Brain pericyte (primary cell): ENCODE measurements at places on chromosomes 1 and 21.

GRCh38 chr1:80582980-80583379 is 1217.8 kb upstream of the ADGRL2 start:
- no peak for DNase-seq

DNA sequence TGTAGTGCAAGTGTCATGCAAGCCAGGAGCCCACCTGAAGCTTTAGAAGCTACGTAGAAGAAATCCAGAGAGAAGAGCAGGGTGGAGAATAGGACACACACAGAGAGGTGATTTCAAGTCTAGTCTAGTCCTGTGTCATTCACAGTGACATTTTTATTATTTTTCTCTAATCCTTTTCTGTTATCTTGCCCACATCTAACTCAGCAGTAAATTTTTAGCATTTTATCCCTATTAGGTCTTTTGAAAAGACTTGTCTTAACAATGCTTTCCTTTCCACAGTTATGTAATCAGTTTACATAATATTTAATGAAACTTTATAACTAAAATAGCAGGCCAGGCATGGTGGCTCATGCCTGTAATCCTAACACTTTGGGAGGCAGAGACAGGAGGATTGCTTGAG is 198.6 kb downstream of the ADGRL2 start:
- DNase-seq, result no peak

DNA sequence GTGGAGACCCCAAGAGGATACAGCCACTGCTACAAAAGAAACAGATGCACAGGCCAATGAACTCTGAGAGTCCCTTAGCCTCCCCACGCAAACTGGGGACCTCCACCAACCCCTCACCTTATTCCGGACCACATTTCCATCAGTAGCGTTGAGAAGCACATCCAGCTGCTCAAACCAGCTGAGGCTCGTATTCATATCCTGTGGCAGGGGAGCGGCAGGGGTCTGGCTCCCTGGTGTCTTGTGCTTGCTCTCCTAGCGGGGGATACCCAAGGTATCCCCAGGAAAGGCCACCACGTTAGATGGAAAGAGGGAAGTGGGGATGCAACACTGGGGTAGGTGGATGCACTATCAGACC is 481 bp downstream of the CCDC163 start:
- no peak for DNase-seq

DNA sequence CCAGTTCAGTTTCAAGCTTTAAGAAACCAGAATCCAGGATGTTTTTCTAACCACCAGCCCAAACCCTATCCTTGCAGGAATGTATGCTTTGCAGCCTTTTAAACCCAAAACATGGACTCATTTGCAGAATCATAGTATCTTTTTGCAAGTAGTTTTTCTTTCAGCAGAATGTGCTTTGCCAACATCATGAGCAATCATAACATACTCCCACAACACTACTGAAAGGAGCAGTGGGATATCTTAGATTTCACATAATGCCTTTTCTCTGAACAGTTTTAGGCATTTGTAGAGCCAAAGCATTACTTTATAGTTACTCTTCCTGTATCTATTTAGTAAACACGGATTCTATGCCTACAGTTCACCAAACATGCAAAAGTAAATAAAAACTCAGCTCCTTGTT is 10.0 kb upstream of the SH2D2A start:
- no peak for DNase-seq

GRCh38 chr1:70685300-70686286 is 274.5 kb downstream of the CTH start:
- no peak for DNase-seq

DNA sequence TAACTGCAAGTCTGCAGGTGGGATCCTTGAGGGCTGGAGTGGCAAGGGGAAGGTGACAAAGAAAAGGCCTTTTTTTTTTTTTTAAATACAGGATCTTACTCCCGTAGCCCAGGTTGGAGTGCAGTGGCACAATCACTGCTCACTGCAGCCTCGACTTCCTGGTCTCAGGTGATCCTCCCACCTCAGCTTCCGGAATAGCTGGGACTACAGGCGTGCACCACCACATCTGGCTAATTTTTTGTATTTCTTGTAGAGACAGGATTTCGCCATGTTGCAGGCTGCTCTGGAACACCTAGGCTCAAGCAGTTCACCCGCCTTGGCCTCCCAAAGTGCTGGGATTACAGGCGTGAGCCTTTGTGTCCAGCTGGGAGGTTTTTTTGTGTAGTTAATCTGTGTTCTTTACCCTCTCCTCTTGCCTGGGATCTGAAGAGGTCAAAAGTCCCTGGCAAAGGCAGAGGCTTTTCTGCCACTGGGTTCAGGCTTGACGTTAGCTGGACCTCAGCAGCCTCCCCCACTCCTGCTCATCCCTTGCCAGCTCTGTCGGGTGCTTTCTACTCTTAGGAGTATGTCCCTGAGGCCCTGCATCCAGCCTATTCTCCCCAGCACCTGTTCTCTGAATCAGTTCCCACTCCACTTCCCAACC is 5.2 kb downstream of the IL6R start:
- DNase-seq, result no peak

GRCh38 chr1:220044678-220045355 is 1.5 kb downstream of the EPRS1 start:
- DNase-seq, result no peak

DNA sequence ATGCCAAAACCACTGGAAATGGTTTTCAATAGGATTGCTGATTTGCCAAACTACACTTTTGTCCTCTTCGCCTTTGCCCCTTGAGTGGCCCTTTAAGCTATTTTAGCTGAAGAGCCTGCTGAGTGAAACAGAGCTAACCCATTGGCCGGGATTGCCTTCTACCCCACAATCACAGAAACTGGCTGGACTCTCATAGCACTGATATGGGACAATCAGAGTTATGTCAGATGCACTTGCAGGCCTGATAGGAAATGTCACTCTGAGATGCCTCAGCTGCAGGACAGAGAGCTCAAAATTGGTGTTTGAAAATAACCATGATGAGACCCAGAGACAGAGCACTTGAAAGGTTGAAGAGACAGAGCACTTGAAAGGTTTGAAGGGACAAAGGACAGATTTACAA is 354.4 kb downstream of the BRINP2 start:
- DNase-seq, result no peak

DNA sequence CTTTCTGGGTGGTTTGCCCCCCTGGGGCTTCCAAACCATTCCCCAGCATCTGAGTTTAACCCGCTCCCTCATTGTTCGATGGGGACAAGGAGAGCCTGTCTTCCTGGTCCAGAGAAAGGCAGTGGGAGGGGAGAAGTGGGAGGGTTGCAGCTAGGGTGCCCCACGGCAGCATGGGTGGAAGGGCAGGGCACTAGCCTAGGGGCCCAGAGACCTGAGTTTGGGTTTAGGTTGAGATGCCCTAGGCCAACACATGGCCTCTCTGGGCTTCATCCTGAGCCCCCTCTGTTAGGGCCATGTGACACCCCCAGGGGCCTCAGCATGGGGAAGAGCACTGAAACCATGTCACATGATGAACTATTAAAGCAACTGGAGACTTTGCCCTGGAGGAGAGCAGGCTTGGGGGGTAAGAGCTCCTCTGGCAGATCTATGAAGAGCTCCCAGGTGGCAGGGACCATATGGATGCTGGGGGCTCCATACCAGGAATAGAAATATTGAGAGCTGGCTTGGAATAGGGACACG is 9.7 kb upstream of the RUNX3 start:
- no peak for DNase-seq

- no peak for DNase-seq
These were observed 24.1 kb upstream of the A3GALT2 start for GRCh38 chr1:33344896-33345560.

- DNase-seq, result no peak
These were observed 23.1 kb upstream of the RAP1A start for GRCh38 chr1:111596499-111596898.

GRCh38 chr1:11925938-11926292 is 312 bp downstream of the KIAA2013 start:
- no peak for DNase-seq

GRCh38 chr1:198656500-198656932 is 17.7 kb downstream of the PTPRC start:
- DNase-seq, result no peak

- no peak for DNase-seq
These were observed 119.6 kb downstream of the ACTL8 start for GRCh38 chr1:17874710-17875109.

DNA sequence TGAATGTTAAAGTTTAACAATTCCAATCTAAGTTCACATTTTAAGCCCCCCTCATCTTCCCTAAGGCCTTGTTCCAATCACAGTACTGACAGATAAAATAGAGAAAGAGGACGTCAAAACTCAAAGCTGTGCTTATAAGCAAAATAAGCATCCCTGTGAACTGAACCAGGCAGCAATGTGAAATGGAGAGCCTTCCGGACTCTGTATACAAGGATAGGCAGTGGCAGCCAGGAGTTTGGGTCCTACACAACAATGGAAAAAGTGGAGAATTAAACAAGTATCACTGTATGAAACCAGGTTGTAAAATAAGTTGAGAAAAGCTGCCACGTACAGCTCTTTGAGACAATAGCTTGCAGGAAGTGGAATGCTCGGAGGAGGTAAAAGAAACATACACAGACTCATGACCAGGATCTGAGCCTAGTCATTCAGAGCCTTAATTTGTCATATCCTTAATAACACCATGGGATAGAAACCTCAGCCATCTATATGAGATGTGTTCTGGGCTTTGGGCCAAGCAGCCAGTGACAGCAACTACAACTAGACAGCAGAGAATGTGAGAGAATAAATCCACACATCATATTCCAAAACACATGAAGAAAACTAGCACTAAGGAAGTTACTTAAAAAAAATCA is 55.2 kb upstream of the PALMD start:
- peak; percentile 53 for DNase-seq

- DNase-seq, result no peak
These were observed 39.7 kb downstream of the NEK2 start for GRCh38 chr1:211635597-211636205.

DNA sequence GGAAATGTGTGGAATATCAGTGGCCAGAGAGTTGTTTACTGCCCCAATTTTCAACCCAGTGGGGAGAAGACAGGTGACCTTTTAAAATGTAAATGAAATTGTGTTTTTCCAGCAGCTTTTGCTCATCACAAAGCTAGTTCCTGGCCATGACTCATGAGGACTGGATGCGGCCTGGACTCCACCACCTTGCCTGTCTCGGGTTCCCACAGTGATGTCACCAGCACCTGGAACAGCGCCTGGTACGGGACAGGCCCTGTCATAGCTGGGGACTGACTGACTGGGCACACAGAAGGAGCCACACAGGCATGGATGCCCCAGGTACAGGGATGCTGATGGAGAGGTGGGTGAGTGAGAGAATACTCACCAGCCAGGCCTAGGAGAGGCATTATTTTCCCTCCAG is 277.1 kb downstream of the AJAP1 start:
- DNase-seq, result no peak

- DNase-seq, result no peak
These were observed 89.2 kb downstream of the JAK1 start for GRCh38 chr1:64877151-64877550.

DNA sequence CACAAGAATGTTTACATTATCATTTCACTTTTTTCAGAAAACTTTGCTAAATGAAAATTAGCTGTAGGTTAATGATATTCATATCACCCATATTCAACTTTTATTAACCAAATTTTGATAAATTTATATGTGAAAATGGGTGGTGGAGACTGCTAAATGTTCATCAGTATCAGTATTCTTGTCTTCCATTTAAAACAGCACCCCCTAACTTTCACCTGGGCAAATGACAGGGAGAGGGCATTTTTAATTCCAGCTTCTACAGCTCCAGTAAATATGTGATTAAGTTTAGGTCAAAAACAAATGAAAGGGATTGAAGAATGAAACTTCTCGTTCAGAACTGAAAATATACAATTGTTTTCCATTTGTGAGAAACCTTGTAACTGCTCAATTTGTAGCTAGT is 722.2 kb downstream of the KCNT2 start:
- no peak for DNase-seq

- no peak for DNase-seq
These were observed 20.4 kb downstream of the CDC7 start for GRCh38 chr1:91520942-91521507.

GRCh38 chr1:153465811-153466636 is 5.6 kb upstream of the S100A7 start:
- DNase-seq, result no peak

- no peak for DNase-seq
These were observed 23.7 kb upstream of the EDARADD start for GRCh38 chr1:236370420-236370819.

DNA sequence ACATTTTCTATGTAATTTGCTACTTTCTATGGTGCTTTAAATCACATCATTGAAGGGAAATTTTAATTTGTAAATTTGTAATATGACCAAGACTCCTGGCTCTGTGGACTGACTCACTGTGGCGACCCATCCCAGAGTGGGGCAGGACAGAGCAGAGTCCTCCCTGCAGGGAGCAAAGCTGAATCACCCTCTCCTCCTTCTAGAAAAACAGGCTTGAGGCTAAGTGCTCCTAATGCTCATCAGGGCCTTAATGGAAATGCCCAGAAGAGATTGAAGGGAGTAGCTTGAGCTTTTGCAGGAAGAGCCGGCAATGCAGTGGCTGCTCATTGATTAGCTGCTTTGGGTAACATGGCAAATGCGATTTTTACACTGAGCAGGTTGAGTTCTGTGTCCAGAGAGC is 16.8 kb downstream of the S100A10 start:
- DNase-seq, result no peak

- no peak for DNase-seq
These were observed 122.1 kb upstream of the KLHDC7A start for GRCh38 chr1:18358600-18358999.
